Activated naive CD4-positive, alpha-beta T cell (primary cell): ENCODE measurements at places on chromosomes 6 and 20.

DNA sequence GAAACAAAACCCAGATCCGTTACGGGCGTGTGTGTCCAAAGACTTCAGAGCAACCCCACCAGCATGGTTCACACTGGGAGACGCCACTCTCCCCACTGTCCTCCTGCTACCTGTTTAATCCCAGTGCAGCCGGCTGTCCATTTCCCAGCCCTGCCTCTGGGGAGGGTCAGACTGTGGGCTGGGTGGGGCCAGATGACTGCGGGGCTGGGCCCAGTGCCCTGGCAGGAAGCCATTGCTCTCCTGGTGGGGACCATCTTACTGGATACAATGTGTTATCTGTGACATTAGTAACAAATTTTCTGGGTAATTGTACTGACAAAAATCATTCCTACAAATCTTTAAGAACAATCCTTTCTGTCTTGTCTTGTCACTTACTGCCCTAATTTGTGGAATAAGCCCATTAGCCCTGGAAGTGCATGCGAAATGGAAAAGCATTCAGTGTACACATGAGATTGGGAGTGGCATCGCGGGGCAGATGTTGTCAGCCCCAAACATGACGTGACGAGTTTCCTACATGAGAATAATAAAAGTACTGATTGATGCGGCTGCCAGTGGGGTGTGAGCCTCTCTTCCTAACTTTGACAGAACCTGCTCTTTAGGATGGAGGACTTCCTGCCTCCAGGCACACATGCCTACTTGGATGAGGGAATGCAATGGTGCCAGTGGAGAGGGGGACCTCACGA, 37.9 kb upstream of the PCMTD2 start:
- no peak for DNase-seq

- DNase-seq, result no peak
Observed at GRCh38 chr6:152380993-152381898, 255.9 kb downstream of the SYNE1 start.

DNA sequence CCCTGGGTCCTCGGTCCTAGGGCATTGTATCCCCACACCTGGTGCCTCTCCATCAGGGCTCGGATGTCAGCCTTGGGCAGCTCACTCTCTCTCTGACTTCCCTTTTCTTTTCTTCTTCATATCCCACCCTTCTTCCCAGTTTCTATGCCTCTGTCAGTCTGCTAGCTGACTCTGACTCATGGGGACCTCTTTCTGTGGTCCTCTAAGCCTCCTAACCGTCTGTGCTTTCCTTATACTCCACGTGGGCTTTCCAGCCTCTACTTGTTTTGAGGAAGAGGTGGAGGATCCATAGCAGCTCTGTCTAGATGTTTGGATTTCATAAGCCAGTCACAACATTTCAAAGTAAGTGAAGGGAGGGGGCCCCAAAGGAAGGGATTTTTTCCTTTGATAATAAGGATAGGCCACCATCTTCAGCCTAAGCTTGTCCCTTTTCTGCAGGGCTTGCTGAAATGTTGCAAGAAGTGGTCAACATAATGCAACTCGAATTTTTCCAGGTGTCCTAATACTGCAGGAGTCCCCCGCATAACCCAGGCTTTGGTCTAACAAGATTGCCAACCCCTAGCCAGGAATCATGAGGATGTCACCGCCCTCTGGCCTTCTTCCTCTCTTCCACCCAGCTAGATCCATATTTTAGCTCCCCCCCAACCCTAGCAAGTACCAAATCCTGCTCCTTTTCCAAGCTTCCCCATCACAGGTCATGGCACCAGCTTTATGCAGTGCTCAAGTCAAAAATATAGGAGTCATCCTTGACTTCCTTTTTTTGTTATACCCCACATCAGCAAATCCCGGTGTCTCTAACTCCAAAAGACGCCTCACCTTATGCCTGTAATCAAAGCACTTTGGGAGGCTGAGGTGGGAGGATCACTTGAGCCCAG, 8.7 kb upstream of the PLTP start:
- no peak for DNase-seq

DNA sequence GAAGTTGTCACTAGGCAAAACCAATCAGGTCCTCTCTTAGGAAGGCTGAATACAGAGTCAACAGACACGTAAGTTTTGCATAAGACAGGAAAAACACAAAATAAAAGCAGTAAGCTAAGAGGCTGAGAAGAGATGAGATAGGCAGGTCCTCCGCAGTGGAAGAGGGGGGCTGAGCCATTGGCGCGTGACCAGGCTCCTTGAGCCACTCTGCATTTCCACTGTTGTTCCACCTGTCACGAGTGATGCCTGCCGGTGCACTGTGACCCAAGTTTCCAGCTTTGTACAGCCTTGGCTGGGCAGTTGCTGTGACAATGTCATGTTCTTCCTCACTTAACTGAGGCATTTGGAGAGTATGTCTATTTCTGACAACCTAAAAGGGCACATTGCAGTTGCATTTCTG, 58.6 kb downstream of the NUDT3 start:
- no peak for DNase-seq

DNA sequence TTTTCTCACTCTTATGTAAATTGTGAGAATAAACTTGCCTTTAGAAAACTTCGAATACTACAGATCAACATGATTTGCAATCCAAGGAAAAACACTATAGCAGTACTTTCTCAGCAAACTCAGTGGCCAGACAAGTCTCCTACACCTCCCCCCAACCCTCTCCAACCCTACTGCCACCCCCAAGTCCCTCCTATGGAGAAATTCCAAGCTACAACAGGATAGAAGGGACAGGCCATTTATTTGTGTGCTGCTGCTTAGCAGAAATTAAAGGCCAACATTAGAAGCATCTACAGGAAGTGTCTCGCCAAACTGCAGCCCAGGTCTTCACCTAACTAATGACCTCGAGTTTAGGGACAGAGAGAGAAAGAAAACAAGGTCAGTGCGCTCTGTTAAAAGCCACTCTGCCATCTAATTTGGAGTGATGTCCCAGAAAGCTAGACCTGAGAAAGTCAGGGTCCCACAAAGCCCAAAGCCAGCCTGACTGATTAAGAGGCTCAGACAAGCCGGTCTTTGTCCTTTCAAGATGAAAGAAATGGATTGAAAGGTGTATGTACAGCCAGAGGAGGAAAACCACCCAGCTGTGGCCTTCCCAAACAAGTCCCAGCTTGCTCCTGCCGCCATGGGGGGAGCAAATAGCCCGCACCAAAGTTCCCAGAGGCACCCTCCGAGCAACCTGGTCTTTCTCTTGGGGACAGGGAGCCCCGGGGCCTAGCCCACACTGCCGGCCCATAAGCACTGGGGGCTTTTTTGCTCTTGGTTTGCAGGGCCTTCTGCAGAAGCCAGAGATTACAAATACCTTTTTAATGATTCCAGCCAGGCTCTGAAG, 3.4 kb downstream of the BMP7 start:
- no peak for DNase-seq

DNA sequence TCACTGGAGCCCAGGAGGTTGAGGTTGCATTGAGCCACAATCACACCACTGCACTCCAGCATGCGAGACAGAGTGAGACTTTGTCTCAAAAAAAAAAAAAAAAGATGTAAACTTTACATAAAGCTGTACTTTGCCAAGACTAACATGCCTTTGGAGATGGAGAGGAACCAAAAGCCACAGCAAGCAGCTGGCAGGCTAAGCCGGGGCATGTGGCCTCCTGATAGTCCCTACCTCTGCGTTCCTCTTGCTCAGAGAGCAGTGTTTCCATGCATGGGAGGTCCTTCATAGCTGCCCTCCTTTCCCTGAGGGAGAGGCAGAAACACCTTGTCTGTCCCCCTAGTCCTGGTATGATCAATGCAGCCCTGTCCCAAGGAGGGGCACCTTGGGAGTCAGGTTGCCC, 35.2 kb downstream of the SPATA2 start:
- no peak for DNase-seq

- no peak for DNase-seq
Observed at GRCh38 chr6:4970739-4971395, 33.0 kb downstream of the RPP40 start.

DNA sequence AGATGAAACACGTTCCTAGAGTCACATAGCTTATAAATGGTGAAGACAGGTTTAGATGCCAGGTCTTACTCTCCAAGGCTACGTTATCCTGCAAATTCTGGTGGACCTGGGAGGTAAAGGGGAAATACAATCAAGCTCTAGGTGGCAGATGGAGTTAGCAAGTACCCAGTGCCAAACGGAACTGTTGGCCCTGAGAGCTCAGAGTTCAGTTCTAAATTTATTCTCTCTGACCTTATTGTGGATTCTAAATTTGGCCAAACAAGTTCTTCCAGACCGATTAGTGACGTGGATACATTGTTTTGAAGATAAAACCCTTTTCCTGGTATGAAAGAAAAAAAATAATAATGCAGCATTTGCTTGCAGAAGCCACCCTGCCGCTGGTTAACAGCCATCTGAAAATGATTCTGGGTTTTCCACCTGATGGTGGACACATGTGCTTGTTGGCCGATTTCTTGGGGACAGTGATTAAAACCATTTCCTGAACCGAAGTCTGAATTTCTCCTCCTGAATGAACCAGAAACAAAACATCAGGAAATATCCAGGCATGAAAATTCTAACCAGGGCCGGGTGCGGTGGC, 32.5 kb downstream of the RIPOR3 start:
- DNase-seq, result no peak

- DNase-seq, result no peak
Observed at GRCh38 chr6:15461127-15461944, 201.5 kb downstream of the DTNBP1 start.

GRCh38 chr6:29948277-29948676, 5.9 kb downstream of the HLA-A start:
- DNase-seq, result no peak
